ENCODE measurements at places on chromosomes 2 and 18.

- no peak for DNase-seq
These were observed 140.8 kb downstream of the FAM210A start for GRCh38 chr18:13585379-13586153.

DNA sequence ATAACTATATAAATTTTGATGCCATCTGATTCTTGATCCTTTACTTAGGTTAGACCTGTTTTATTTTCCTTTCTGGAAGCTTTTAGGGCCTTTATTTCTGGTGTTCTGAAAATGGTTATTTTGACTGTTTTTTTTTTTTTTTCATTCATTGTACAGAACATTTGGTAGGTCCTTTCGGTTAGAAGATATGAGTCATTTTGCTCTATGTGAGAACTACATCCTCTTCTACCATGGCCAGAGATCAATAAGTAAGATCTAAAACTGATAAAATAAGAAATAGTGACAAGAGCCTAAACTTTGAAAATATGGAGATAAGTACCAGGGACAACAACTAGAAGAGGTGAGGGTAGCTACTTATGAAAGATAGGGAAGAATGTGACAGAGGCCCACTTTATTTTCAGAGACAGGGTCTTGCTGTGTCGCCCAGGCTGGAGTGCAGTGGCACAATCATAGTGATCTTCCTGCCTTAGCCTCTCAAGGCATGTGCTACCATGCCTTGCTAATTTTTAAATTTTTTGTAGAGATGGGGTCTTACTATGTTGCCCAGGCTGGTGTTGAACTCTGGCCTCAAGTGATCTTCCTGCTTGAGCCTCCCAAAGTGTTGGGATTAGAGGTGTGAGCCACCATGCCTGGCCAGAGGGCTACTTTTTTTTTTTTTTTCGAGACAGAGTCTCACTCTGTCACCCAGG lies 66.5 kb downstream of the EIF2AK3 start:
- no peak for DNase-seq

- DNase-seq, result no peak
These were observed 271.6 kb downstream of the EIPR1 start for GRCh38 chr2:3105814-3106569.

DNA sequence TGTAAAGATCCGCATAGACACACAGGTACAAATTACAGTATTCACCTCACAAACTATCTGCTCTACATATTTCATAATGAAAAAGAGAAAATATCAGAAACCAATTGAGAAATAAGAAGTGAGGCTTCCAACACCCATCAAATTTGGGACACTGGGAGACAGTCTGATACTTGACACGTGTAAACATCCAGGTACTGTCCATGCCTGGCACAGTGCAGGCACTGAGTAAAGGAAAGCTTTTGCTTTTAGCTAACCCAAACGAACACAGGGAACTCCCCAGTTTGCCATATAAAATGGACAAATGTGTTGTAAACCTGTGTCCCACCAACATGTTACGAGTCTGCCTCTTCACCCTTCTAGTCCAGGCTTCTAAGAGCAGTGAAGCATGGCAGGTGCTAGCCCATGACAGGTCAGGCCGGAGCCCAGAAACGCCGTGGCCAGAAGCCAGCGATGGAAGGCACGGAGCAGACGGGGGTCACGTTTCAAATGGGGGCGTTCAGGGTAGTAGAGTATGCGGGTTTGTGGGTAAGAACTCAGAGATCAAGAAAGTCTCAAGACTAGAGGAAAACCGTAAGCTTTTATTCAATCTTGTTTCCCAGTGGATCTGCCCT lies 27.0 kb downstream of the CDH2 start:
- DNase-seq, result no peak

DNA sequence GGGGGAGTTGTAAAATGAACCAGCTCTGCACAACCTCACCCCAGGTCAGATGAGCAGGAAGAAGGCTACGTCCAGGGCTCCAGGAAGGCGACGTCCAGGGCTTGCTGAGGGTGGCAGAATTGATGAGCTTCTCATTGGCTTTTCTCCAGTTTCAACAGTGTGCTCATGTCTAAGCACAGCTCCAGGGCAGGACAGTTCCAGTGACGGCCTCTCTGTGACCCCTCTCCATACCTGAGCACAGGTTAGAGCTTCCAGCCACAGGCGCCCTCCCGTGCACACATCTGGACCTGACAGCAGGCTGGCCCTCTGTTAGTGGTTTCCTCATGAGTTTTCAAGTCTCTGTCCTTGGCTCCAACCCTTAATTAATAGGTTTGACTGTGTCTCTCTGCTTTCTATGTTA lies 327.6 kb downstream of the ZNF516 start:
- DNase-seq, result no peak

- no peak for DNase-seq
These were observed 61.4 kb upstream of the LYPD1 start for GRCh38 chr2:132731441-132731840.

DNA sequence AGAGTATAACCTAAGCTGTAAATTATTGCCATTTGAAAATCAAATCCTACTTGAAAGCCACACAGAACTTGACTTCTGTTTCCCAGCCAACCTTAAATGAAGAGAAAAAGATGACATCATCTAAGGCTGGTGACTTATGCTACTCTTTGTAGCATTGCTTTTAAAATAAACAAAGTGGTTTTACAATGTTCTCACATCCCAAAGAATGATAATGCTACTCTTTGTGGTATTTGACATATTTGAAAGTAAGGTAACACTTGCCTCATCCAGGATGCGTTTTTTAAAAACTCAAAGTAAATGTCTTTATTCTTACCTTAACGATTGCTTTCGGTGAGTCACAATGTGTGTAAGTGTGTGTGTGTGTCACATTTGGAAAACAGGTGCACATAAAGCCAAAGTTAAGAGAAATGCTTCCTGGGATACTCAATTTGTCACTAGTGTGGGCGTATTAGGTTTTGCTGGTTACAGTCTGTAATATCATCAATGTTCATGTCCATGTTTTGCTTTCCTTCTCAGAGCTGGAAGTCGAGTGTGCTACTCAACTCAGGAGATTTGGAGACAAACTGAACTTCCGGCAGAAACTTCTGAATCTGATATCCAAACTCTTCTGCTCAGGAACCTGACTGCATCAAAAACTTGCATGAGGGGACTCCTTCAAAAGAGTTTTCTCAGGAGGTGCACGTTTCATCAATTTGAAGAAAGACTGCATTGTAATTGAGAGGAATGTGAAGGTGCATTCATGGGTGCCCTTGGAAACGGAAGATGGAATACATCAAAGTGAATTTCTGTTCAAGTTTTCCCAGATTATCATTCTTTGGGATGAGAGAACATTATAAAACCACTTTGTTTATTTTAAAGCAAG lies 2.6 kb downstream of the PMAIP1 start:
- no peak for DNase-seq

GRCh38 chr2:64819361-64819760 lies 165.6 kb upstream of the SERTAD2 start:
- no peak for DNase-seq

- DNase-seq, result no peak
These were observed 2.3 kb upstream of the ZNF532 start for GRCh38 chr18:58862356-58862755.

GRCh38 chr18:56393870-56394269 lies 244.5 kb downstream of the TXNL1 start:
- no peak for DNase-seq

- DNase-seq, result no peak
These were observed 205 bp downstream of the TET3 start for GRCh38 chr2:73984922-73985307.

GRCh38 chr2:230234845-230235244 lies 9.3 kb downstream of the SP140 start:
- DNase-seq, result no peak

DNA sequence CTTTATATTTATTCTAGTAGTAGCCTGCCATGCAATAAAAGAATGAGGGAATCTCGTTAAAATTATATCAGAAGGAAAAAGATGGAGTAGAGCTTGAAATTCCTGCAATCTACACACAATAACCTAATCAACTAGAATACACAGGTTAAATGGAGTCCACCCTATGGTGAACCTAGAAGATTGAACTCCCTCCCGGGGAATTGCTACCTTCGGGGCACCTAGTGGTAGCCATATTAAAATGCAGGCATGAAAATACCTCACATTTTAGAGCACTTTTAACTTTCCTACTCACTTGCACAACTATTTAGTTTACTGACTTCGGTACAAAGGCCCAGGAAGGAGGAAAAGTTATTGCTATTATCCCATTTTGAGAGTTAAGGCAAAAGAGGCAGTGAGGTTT lies 174.5 kb downstream of the SS18 start:
- DNase-seq, result no peak

DNA sequence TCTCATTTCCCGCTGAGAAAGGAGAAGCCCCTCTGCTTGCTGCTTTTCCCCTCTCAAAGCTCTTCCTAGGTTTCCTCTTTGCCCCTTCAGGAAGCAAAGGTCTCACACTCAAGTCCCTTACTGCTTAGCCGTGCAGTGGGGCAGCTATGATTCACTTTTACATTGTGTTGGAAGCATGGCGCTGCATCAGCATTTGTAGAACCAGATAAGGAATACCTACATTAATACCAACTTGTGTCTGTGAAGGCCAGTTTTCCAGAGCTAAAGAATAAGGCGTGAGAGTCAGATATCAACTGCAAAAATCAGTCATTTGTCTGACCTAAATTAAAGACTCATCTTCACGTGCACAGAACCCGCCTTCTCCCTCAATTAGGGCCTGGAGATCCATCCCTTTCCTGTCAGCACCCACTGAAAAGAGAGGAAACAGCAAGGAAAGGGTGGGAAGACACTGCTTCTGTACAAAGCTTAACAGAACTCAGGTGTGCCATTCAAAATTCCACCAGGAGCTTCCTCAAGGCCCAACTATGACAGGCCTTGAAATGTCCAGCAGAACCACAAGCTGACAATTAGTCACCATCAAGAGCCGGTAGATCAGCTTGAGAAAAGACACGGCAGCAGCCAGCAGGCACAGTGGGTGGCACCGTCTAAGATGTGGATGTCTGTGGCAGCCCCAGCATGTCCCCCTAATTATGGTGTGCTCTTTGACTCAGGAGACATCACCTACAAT lies 16.1 kb upstream of the XDH start:
- no peak for DNase-seq

DNA sequence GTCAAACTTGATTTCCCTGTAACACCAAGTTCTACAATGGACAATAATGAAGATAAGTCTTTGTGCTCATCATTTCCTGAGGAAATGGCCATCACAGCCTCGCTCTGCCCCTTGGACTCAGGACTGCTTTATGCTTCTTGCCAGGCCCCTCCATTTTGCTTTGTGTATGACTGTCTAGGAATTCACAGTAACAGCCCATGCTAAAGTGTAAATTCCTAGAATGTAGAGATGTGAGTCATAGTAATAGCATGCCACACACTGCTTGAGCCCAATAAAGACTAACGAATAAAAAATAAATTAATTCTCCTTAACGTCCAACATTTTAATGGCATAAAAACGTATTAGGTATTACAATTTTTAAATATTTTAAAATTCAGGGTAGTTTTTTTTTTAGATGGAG lies 226.5 kb downstream of the PID1 start:
- no peak for DNase-seq

- no peak for DNase-seq
These were observed 728 bp downstream of the AUP1 start for GRCh38 chr2:74528600-74529356.

- no peak for DNase-seq
These were observed 26.6 kb downstream of the MLPH start for GRCh38 chr2:237513693-237514092.

GRCh38 chr2:113357071-113357470 lies 78.3 kb upstream of the PAX8 start:
- no peak for DNase-seq

Measured in fibroblast of skin of left biceps (primary cell).